ENCODE measurements at places on chromosomes 11 and 22.

DNA sequence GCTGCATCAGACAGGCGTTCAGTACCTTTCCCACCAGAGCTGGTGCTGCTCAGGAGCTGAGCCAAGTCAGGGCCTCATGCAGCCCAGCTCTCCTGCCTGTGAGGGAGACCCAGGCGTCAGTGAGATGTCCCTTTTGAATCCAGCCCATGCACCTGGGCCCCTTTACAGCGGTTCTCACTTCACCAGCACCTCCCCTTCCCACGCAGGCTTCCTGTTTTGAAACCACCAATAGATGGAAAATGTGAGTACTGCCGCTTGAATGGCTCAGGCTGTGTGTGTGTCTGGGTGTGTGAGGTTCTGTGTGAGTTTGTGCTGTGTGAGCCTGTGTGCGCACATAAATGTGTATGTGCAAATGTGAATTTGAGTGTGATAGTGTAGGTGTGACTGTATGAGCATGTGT, 88.4 kb downstream of the UBASH3B start:
- DNase-seq: no peak

- no peak for DNase-seq
Observed at GRCh38 chr11:122207921-122208764, 92.1 kb upstream of the BLID start.

- no peak for DNase-seq
Observed at GRCh38 chr11:36791957-36792356, 193.9 kb upstream of the RAG2 start.

DNA sequence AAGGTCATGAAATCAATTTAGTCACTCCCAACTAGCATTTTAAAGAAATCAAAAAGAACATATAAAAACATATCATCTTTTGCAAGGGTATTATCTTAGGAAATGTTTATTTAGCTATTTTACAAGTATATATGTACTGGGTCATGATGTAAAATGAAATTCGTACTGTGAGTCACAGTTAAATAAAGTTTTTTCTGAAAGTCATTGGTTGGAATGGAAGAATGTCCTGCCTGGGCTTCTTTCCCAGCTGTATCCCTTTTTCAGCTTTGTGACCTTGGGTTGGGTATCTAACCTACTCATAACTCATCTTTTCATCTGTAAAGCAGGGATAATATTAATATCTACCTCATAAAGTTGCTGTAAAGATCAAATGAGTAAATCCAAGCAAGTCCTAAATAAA, 15.7 kb downstream of the FDX1 start:
- no peak for DNase-seq

- peak; percentile 45 for DNase-seq
Observed at GRCh38 chr11:95337175-95337957, 106.4 kb upstream of the SESN3 start.

- DNase-seq: no peak
Observed at GRCh38 chr11:125262194-125262829, 97.8 kb downstream of the PKNOX2 start.

DNA sequence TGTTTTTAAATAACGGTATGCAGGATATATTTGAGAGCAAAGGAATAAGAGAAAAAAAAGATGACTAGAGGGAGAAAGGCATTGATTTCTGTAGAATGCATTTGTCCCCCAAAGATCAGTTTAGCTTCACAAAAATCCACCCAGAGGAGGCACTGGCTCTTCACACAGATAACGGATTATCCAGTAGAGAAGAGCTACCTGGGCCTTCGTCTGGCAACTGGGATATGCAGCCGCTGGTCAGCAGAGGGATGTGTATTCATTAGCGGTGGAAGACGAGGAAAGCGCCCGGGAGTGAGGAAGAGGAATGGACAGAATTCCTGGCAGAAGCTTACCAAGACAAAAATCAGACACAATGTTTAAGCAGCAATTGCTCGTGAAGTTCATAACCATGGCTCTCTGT, 5.6 kb upstream of the WT1 start:
- DNase-seq: no peak

DNA sequence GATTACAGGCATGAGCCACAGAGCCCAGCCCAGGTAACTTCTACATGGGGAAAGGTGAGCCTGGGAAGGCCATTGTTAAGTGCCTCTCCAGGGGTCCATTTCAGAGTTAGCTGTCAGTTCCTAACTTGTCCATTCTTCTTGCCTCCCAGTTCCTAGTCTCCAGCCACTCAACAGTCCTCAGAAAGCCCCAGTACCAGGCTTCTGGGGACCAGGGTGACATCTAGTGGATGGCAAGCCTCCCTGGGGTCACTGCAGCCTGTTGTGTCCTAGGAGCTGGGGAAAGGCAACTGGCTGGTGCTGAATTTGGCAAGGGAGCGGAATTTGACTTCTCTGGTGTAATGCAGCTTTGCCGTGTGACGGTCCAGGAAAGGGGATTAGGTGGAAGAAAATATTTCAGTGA, 2.1 kb downstream of the LGALS12 start:
- peak; percentile 36 for DNase-seq

DNA sequence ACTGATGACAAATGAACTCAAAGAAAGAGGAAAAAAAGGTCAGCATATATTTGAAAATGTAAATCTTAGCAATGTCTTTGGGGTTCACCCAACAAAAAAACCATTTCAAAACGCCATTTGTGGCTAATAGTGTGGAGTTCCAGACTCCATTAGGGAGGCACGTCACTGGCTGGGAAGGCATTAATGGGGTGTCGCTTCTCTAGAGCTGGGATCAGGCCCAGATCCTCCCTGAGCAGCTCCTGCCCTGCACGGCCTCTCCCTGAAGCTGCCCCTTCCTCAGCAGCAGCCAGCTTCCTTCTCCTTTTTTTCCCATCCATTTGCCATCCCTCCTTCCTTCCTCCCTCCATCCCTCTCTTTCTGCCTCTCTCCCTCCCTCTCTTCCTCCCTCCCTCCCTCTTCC, 98.8 kb upstream of the LMO1 start:
- DNase-seq: no peak

DNA sequence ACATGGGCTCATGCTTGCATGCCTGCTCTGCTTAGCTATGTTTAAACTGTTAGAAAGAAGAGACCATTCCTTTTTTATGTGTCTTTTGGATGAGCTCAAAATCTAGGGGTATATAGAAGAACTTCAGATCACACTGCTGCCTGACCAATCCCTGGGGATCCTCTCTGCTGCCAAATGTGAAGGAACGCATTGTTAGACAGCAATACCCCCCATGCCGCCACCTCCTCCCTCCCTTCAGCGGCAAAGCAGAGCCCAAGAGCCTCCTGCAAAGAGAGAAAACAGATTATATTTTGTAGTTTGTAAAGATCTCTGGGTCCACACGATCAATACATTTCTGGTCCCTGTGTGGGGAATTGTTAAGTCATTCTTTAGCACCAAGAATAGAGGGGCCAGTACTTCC, 677.6 kb downstream of the NTM start:
- no peak for DNase-seq

GRCh38 chr22:29883775-29884097, 762 bp downstream of the MTMR3 start:
- no peak for DNase-seq

DNA sequence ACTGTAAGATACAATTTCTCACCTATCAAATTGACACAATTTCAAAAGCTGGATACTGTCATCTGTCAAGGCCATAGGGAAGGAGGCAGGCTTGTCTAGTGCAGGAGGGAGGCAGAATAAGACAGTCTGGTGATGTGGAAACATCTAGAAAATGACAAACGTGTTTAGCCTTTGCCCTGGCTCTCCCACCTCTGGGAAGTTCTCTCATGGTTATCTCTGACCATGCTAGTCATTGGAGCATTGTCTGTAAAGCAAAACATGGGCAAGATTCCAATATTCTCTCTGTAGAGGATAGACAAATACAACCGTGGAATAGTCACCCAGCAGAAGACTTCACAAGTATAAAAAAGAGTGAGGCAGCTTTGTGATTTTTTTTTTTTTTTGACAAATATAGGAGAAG, 9.1 kb upstream of the SERHL2 start:
- no peak for DNase-seq

GRCh38 chr22:44918166-44918924, 91.5 kb downstream of the PHF21B start:
- DNase-seq: no peak

- no peak for DNase-seq
Observed at GRCh38 chr11:111652184-111652583, 49.9 kb downstream of the SIK2 start.

- DNase-seq: no peak
Observed at GRCh38 chr11:77287136-77287535, 14.3 kb downstream of the GDPD4 start.

- no peak for DNase-seq
Observed at GRCh38 chr11:133408402-133408801, 123.9 kb downstream of the OPCML start.

DNA sequence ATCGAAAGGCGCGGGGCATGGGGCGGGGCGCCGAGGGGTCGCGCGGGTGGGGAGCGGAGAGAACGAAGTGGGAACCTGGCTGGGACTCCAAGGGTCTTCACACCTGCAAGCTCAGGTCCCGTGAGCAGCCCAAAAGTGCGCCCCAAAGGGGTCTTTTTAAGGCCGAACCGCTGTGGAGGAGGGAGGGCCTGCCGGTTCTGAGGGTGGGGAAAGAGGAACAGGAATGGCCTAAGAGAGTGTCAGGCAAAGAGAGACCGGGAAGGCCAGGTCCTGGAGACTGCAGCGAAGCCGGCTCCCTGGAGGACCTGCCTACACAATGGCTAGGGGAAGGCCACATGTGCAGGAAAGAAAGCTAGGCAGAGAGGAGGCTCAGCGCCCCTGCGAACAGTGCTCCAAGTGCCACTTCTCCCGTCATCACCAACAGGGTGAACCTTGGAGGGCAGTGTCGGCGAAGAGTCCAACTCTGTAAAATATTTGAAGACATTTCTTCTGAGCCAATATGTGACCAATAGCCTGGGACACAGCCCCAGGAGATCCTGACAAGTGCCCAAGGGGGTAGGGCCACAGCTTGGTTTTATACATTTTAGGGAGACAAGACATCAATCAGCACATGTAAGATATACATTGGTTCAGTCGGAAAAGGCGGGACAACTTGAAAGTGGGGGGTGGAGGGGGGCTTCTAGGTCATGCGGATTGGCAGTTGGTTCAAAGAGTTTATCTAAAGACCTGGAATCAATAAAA, 710 bp upstream of the DGCR2 start:
- DNase-seq: peak; percentile 26

DNA sequence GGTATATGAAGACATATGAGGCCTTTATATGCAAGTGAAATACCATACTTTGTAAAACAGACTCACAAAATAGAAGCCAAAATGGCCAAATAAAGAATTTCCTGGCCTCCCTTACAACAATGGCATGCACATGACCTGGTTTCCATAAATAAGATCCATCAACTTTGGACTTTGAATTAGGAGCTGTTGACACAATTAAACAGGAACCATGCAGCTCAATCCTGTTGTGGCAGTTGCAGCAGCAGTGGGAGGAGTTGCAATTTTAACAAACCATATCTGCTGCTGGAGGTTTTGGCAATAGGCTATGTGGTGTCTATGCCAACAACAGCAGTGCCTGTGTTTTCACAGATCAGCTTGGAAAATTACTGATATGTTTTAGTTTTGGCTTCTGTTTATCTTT, 818.6 kb downstream of the FAM181B start:
- DNase-seq: no peak

GRCh38 chr11:77510851-77511250, 37.0 kb upstream of the PAK1 start:
- DNase-seq: no peak

- DNase-seq: no peak
Observed at GRCh38 chr11:116144387-116144958, 628.3 kb downstream of the BUD13 start.

DNA sequence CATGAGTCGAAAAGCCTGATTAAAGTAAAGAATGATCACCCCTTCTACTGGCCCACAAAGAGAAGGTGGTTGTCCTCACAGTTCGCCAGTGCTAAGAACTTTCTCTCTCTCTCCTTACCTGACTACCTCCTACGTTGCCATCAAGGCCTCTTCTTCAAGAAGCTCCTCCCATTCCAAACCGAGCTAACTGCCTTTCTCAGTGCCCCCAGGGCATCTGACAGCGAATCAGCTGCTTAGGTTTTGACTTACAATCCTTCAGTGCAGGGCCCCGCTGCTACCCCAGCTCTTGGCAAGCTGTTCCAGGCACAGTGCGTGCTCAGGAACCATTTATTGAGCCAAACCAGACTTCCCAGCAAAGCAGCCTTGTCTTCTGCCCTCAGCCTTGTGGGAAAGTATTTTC, 5.8 kb downstream of the VSTM5 start:
- DNase-seq: no peak

GRCh38 chr22:24333301-24333700, 62.7 kb downstream of the SPECC1L start:
- peak; percentile 75 for DNase-seq

GRCh38 chr11:133934599-133935550, 21.9 kb downstream of the IGSF9B start:
- DNase-seq: peak; percentile 85
